ENCODE measurements at places on chromosomes 16 and 17. TPM values are rescaled to one million over a fixed set of nuclear protein-coding genes. Genes with fewer than 3 reads are reported as not detected.
A peak's percentile ranks its signal among the peaks of the same experiment; 100 is the strongest.

DNA sequence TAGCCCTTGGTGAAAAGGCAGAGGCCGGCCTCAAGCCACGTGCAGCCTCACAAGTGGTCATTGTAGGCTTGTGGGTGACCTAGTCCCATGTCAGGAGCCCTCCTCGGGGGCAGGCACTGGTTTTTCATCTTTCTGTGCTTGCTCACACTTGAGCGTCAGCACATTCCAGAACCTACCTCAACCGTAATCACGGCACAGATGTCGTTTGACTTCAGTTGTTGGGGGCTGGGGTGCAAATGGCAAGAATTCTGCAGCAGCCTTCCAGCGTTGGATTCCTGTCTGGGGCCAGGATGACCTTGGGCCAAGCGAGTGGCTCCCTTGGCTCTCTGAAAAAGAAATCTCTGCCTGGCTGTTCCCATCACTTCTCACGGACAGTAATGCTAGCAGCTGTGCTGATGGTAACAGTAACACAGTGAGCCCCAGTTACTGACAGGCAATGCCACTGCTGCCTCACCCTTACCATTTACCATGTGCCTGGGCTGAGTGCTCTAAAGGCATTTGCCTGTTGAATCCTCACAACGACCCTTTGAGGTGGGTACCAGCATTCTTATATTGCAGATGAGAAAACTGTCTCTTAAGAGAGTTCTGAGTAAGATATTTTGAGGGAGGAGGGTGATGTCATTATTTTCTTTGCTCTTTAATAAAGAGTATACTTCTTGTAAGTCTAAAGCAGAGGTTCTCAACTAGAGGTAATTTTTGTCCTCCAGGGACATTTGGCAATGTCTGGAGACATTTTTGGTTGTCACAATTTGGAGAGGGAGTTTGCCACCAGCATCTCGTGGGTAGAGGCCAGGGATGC, 46.5 kb downstream of the KSR1 start:
- no peak for DNase-seq

DNA sequence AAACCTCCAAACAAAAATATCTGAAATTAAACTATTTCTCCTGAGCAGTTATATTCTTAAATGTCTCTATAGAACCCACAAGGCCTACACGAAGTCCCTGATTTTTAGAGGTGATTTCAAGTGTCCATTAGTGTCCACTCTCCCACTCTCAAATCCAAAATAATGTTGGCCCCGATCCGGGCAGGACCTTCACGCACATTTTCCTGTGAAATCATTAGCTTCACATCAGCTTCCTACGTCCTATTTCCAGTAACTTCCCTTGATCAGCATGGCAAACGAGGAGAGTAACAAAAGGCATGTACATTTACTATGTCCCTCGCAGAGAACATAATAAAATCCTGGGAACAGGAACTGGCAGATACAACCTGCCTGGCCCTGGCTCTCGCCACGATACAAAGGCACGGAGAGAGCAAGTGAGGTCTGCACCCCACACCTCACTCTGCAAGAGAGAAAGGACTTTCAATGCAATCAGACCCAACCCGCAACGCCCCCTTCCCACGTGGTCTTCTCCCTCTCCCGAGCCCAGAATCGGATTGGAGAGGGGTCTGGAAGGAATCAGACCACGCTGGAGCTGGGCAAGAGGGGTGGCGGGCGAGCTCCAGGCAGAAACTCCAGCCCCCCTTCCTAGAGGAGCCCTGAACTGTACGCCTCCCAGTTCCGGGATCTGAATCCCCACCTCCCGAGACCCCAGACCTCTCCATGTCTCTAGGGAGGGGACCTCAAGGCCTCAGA, 17.5 kb upstream of the C17orf78 start:
- no peak for DNase-seq

DNA sequence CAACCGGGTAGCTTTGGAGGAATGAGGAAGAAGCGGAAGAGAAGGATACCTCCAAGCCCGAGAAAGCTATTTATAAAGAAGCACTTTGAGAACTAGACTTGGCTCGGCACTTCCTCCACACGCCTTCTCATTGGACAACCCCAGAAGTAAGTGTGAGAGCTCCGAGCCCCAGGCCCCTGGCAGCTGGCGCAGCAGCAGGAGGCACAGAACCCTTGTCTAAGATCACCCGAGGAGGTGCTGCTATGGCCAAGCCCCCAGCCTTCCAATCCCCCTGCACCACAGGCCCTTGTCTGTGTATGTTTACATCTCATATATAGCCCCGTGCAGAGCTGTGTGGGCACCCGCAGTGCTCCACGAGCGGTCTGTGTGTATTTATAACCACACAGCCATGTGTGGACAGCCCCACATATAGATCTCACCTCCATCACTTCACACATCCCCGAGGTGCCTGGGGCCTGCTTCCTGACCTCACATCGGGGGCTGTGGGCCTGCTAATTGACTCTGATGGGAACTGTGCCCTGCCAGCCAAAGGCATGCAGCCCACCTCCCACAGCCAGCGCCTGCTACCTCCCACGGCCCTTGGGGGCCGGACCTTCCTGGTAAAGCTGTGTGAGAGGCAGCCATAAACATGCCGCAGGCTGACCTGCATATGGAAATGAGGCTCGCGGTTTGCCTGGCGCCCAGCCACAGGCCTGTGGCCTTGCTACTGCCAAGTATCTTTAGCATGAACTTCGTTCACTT, 96.1 kb downstream of the C17orf67 start:
- DNase-seq: no peak

GRCh38 chr17:8468127-8468526, 32.4 kb downstream of the NDEL1 start:
- DNase-seq: peak; percentile 70

GRCh38 chr17:35390663-35391062, 17.2 kb upstream of the SLFN11 start:
- DNase-seq: no peak

- peak; percentile 73 for DNase-seq
Observed at GRCh38 chr17:2055292-2056205, 646 bp downstream of the HIC1 start.

DNA sequence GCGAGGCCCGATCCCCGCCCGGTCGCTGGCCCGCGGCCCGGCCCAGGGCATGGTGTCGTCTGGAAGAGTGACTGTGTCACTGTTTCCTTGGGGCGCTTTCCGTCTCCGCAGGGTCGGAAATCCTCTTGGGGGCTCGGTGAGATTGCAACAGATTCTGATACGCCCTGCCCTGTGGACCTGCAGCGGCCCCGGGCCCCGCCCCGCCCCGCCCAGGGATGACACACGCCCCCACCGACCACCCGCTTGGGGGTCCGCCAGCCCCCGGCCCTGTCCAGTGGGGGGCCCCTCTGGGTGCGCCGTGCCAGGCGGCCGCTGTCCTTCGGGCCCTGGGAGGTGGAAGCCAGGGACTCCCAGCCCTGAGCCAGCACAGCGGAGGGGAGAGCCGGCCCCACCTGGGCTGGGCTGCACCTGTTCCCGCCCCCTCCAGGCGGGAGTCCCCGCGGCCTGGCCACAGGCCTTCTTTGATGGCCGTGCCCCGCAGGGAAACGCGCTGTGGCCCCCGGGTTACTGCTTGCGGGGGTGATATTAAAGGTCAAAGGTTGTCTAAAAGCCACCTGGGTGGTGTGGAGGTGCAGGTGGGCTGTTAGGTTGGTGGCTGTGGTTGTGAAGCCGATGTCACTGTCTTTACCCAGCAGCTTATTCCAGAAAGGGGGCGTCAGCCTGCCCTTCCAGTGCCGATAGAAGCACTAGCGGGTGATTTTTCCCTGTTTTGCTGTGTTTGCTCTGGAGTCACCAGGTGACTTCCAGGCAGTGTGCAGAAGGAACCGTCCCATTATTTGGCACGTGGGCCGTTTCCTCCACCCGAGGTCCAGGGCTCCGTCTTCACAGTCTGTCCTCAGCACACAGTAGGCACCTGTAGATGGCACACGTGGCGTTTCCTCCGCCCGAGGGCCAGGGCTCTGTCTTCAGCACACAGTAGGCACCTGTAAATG, 752 bp downstream of the TBC1D24 start:
- DNase-seq: peak; percentile 47

GRCh38 chr16:84816485-84816884, 3.3 kb upstream of the CRISPLD2 start:
- DNase-seq: no peak

DNA sequence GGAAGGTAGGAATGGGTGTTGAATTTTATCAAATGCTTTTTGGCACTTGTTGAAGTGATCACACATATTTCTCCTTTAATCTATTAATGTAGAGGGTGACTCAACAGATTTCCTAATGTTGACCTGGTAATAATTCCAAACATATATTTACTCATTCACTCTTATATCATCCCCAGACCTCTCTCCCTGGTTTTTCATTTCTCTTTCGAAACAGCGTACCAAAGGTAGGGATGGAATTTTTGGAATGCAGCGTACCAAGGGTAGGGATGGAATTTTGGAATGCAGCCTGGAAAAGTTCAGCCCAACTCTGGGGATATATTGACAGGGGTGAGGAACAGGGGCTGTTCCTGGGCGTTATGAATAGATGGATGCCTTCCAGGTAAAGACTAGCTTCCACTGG, 7.3 kb downstream of the KIF18B start:
- DNase-seq: no peak

GRCh38 chr17:58304750-58305486, 23.7 kb downstream of the TSPOAP1 start:
- no peak for DNase-seq

DNA sequence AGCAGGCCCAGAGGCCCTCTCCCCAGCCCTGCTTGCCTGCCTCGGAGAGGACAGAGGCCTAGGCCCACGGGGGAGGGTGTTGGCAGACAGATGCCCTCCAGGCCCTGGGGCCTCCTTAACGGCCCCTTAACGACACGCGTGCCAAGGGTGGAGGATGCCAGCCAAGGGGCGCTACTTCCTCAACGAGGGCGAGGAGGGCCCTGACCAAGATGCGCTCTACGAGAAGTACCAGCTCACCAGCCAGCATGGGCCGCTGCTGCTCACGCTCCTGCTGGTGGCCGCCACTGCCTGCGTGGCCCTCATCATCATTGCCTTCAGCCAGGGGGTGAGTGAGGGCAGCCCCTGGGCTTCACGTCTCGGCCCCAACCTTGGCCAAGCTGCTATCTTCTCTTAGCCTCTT, 21.7 kb downstream of the ADCY7 start:
- no peak for DNase-seq

DNA sequence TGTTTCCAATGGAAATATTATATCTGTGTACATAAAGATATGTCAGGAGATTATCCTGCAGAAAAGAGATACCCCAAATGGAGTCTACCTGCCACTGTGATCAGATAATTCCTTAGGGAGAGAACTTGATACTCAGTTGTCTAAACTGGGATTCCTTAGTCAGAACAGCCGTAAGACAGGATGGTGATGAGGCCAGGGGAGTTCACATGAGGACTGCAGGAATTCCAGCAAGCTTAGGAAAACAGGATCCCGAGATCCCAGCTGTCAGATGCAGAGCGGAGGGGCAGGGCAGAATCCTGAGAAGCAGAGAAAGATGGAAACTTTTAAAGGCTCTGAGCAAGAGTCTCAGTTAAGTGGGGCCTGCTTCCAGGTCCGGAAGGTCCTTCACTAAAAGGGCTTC, 4.7 kb downstream of the KRABD2 start:
- no peak for DNase-seq

GRCh38 chr16:55474821-55475220, 4.2 kb upstream of the MMP2 start:
- DNase-seq: no peak

DNA sequence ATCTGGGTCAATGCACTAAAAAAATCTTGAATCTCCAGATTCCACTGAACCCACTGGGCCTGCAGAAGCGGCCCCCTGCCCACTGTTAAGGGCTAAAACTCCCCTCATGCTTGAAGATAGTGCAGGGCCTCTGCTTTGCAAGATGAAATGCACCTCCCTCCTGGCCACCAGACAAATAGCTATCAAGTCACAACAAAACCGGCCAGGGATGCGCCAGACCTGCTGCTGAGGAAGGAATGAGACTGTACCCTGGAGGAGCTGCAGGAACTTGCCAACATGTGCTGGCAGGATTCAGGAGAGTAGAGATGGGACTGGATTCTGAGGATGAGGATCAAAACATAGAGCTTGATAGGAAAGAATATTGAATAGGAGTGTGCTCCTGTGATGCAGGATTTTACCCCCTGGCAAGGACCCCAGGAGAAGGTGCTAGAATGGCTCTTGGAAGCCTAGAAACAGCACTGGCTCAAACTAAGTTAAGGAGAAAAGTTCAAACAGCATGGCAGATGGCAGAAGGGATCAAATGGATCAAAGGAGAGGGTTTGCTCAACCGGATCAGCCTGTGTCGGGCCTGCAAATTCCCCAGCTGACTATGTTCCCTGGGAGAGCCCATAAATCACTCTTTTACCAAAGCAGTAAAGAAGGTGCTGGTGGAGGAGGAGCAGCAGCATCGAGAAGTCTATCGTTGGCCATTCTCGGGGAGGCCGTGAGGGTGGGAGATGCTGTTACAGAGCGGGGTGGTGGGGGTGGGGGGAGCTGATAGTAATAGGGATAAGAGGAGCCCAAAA, 27.2 kb upstream of the XYLT2 start:
- DNase-seq: no peak

- DNase-seq: no peak
Observed at GRCh38 chr16:57376313-57376818, 4.1 kb downstream of the CX3CL1 start.

GRCh38 chr17:67855504-67856324, 30.4 kb downstream of the BPTF start:
- DNase-seq: no peak

DNA sequence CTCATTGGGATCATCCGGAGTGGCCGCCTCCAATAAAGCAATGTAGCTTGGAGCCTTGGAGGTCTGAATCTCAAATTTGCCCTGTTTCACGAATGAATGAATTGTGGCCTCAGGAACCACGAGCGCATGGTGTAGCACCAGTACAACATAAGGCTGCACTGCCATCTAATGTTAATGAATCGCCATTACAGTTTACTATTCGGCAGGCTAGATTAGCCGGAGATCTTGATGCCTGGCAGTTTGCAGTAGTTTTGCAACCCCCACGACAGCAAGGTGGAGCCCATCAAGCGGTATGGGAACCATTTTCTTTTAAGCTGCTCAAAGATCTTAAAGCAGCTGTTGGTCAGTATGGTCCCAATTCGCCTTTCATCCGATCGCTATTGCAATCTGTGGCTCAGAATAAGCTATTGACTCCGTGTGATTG, 18.8 kb downstream of the ALOX15B start:
- DNase-seq: no peak

GRCh38 chr16:56102183-56102686, 89.1 kb upstream of the GNAO1 start:
- peak; percentile 76 for DNase-seq

GRCh38 chr17:29648005-29648404, 25.3 kb upstream of the CORO6 start:
- no peak for DNase-seq

MT1G gene
- total RNA-seq: not detected

GP1BA gene
- not detected for total RNA-seq

SYCE1L gene
- 2.1 TPM for total RNA-seq

GPR142 gene
- 0.15 TPM for total RNA-seq

KRTAP16-1 gene
- total RNA-seq: not detected

ELAC2 gene
- total RNA-seq: 66.2 TPM

ACSM5 gene
- 1.2 TPM for total RNA-seq

CDRT15L2 gene
- total RNA-seq: not detected

SPIRE2 gene
- total RNA-seq: 0.77 TPM

AANAT gene
- total RNA-seq: not detected

CRYBA1 gene
- total RNA-seq: not detected

Data from left ventricle myocardium superior (tissue), 1 donor.